ENCODE measurements at places on chromosomes 7 and 10.

DNA sequence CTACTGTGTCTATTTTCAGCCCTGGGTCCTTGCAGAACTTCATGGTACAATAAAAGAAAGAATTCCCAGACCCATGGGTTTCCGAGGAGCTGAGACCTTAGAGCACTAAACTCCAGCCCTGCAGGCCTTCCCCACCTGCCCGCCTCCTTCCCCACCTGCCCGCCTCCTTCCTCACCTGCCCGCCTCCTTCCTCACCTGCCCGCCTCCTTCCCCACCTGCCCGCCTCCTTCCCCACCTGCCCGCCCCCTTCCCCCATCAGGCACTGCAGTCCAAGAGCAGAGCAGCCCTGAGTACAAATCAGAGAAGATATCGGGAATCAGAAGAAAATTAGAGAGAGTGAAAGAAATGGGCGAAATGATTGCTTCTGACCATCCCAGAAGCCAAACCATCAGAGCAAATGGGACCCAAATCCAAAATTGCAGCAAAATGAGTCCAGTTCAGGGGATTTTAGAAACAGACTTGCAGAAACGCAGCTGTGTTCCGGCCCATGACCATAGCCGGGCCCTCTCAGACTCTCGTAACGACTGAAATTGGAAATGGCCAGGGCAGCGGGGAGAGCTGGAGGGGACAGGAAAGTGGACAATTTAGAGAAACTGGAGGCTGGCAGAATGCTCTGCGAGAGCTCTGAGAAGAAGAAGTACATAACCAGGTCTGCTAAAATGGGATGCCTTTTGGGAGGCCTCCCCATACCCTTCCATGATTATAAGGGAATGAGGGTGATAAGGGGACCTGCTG lies 568.4 kb downstream of the TCERG1L start:
- no peak for DNase-seq

- DNase-seq = no peak
Observed at GRCh38 chr10:16341637-16342036, 95.2 kb upstream of the PTER start.

DNA sequence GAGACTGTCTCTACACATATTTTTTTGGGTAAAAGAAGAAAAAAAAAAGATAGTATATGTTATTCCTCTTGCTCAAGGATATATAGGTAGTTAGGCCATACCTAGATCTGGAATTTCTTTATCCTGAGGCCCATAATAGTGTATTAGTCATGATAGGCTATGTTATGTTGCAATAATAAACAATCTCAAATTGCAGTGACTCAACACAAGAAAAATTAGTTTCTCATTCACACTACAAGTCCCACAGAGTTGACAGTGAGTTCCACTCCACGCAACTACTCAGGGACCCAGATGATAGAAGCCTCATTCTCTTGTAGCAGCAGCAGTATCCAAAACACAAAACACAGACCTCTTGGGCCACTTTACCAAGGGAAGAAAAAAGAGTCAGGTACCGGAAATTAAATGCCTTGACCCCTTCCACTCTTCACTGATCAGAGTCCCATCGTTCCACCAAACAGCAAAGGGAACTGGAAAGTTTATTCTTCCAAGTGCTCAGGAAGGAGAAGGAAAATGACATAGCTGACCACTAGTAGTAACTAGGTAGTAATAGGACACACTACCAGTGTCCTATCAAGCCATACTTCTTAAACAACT lies 7.4 kb upstream of the C10orf67 start:
- no peak for DNase-seq

- no peak for DNase-seq
Observed at GRCh38 chr10:85874208-85874607, 492.4 kb downstream of the GRID1 start.

GRCh38 chr10:49322371-49323170 lies 23.6 kb downstream of the C10orf71 start:
- DNase-seq = no peak
